Spinal cord (tissue), 10 donors: ENCODE measurements at places on chromosomes 7 and 10. TPM values are rescaled to one million over a fixed set of nuclear protein-coding genes. Genes with fewer than 3 reads are reported as not detected.

The CYP26C1 gene
- total RNA-seq, result 0.11 TPM

The IFIT3 gene
- 17.4 TPM for total RNA-seq

DNA sequence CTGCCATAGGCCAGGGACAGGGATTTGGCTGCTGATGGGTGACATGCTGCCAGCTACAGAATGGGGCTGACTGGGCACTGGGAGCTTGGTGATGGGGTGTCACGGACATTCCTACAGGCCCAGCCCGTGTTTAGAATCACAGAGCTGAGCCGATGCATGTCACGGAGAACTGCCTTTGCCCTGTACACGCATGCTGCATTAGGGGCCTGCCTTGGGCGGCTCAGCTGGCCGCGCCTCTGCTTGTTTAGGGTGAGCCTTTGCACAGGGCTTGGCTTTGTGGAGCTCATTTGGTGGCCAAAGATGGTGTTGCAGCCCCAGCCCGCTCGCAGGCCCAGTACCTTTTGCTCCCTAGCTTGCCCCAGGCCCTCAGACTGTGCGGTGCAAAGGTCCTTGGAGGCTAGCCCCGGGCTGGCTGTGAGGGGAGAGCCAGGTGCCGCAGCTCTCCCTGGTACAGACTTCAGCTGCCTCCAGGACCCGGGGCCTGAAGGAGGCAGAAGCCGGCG, 108.4 kb upstream of the BTBD16 start:
- DNase-seq, result no peak

The CYP3A7 gene
- total RNA-seq, result not detected

DNA sequence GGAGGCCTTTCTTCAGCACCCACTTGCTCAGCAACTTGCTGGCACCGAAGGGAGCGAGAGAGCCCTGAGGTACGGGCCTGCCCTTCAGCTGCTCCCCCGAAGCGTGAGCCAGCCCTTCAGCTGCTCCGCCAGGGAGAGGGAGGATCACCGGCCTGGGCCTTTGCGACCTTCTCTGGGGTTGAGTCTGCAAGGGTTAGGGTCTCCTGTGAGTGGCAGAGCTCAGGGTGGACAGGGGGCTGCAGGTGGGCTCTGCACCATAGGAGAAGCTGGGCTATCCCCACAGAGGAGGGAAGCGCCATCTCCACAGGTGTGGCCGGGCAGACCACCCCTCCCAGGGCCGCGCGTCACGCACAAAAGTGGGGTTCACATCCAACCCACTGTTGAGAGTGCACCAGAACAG, 490.6 kb upstream of the FOXK1 start:
- DNase-seq, result no peak

DNA sequence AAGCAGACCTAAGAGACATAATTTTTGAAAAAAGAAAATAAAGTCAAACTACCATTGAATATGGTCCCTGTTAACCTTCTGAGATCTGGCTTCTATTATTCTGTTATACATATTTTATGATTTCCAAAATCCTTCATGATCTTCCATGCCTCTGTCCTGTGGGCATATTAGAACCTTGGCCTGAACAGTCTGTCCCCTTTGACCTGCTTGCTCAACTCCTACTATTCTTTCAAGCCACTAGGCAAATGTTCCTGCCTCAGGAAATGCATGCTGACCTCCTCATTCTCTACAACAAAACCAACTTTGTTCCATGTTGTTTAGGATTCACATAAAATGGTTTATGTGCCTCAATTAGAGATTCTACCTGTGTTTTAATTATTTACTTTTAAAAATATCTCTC, 544.8 kb upstream of the LRRTM3 start:
- DNase-seq, result no peak

- DNase-seq, result no peak
Measured at GRCh38 chr7:110964775-110965174, 126.2 kb upstream of the LRRN3 start.

DNA sequence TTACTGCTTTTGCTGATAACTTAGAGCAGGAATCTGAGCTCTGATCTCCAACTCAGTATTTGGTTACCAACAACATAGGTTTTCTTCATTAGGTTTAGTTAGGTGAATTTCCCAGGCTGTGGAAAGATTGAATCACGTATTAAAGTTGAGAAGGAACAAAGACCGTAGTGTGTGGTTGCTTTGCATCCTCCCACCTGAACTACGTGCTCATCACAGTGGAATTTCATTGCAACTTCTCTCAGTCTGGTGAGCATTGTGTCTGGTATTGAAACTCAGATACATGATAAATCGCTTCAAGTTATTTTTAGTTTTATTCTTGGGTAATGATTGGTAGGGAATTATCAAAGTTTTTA, 139.4 kb upstream of the AKR1E2 start:
- no peak for DNase-seq

- DNase-seq, result peak; percentile 82
Measured at GRCh38 chr10:44864051-44864450, 47.1 kb upstream of the TMEM72 start.

The CDC123 gene
- total RNA-seq, result 86.2 TPM

- DNase-seq, result no peak
Measured at GRCh38 chr7:140661124-140661523, 11.6 kb upstream of the ADCK2 start.

DNA sequence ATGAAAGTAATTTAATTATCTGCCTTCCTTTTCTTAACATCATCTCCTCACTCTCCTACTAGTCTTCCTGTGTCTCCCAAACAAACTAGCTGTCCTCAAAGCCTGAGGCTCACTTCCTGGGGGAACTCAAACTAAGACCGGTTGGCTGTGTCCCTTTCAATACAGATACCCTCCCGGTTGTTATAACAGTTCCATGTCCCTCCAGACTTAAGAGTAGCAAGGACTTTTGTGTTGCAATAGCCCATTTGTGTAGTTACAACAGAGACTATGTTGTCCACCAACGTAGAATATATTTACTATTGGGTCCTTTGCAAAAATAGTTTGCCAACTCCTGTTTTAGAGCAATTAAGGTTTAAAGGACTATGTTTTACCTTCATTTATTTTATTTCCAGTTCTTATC, 8.6 kb upstream of the TARP start:
- DNase-seq, result no peak

- DNase-seq, result no peak
Measured at GRCh38 chr10:132462463-132463332, 65.7 kb downstream of the PWWP2B start.

- DNase-seq, result no peak
Measured at GRCh38 chr7:46165276-46165675, 244.2 kb upstream of the IGFBP3 start.

DNA sequence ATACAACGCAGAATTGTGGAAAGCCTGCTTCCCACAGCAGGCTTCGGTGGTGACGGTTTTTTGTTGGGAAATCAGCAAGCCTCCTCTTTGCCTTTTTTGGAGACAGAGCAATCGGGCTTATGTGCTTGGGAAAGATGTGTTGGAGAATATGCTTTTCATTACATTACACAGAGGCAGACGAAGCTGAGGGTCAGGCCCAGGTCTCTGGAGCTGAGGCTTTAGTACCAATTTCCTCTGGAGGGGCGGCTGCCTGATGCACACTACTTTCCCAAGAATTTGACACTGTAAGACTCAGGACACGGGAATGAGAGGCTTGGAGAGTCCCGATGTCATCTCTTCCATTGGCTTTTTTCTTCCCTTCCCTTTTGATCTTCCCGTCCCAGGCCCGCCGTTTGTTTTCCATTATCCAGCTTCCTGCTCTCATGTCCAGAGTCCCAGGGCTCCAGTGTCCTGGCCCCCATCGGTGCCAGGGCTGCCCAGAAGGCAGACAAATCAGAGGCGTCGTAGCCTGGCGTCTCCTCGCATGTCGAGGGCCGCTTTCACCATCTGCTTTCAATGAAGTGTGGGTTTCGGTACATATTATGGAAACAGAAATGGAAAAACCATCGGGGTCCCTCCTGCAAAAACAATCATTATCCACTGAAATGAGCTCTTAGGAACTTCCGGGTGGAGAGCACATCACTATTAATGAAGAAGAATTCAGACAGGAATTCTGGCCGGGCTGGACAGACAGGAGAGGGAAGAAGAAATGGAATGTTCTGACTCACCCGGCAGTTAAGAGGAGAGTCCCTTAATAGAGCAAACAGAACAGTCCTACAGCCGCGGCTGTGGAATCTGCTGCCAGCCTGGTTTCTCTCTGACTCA, 123.0 kb upstream of the JCAD start:
- DNase-seq, result no peak

DNA sequence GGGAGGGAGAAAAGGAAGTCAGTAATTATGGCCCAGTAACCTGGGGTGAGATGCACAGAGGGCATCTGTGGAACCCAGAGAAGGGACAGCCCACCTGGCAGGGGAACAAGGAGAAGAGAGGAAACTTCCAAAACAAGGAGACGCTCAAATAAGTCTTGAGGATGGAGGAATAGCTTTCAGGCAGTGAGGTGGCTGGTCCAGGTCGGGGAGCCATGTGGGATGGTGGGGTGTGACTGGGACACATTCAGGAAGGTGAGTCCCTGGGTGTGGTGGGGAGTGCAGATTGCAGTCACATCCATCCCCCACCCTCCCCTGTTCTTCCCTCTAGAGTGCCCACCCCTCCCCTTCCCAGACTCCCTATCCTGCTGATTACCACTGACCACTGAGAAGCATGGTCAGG, 175.4 kb downstream of the GRID1 start:
- DNase-seq, result no peak

- no peak for DNase-seq
Measured at GRCh38 chr10:3495281-3495680, 289.7 kb downstream of the KLF6 start.

GRCh38 chr10:28375399-28376354, 72.8 kb upstream of the MPP7 start:
- no peak for DNase-seq

The PRR15 gene
- total RNA-seq, result 1.2 TPM

The HILPDA gene
- 62.1 TPM for total RNA-seq

GRCh38 chr7:23604296-23604640, 7.1 kb downstream of the CCDC126 start:
- DNase-seq, result no peak

GRCh38 chr10:88866454-88866853, 13.6 kb upstream of the STAMBPL1 start:
- no peak for DNase-seq

- DNase-seq, result no peak
Measured at GRCh38 chr7:28607855-28608193, 195.5 kb downstream of the CREB5 start.

GRCh38 chr7:96328016-96328415, 6.1 kb upstream of the SLC25A13 start:
- no peak for DNase-seq

- DNase-seq, result no peak
Measured at GRCh38 chr10:29470355-29470705, 164.4 kb downstream of the SVIL start.

The CACNB2 gene
- total RNA-seq, result 26.6 TPM

The TMEM273 gene
- total RNA-seq, result 10.9 TPM

The VPS26A gene
- 32.0 TPM for total RNA-seq

DNA sequence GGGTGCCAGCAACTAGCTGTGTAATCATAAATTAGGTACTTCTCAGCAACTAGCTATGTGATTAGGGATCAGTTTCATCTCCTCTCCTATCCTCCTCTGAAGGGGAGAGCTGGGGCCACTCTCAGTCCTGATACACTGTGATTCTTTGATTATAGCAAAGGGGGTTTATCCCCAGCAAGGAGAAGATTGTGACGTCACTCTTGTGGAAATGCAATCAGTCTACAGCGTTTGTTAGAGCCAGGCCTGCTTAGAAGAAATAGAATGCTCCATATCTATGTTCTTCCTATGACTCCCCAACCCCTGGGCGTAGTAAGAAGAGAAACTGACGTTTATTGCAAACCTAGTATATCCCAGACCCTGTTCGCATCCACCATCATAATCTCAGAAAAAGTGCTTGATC, 308.2 kb downstream of the GFRA1 start:
- no peak for DNase-seq

The GRM3 gene
- total RNA-seq, result 22.1 TPM

DNA sequence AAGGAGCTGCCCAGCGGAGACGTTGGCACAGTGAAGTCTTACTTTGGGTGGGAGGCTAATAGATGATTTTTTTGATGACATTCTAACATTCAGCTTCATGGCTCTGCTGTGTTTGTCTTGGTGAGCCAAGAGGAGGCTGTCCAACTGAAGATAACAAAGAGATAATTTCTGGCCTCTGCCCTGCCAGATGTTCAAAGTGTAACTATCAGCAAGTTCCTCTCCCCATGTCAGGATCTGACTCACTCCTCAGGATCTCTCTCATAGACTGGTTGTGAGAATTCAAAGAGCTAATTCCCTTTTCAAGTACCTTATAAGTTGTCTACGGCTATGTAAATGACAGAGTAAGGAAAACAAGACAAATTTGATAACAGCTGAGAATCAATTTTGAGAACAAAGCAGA, 1340.9 kb downstream of the XPNPEP1 start:
- no peak for DNase-seq

- DNase-seq, result no peak
Measured at GRCh38 chr10:79142522-79143309, 74.0 kb downstream of the ZMIZ1 start.

The PANK1 gene
- 36.1 TPM for total RNA-seq

- no peak for DNase-seq
Measured at GRCh38 chr7:109246330-109247077, 676.8 kb downstream of the DNAJB9 start.

The HABP2 gene
- 0.50 TPM for total RNA-seq

- DNase-seq, result no peak
Measured at GRCh38 chr7:93920496-93921182, 896 bp upstream of the GNG11 start.
